ENCODE measurements at places on chromosomes 1 and 21.

DNA sequence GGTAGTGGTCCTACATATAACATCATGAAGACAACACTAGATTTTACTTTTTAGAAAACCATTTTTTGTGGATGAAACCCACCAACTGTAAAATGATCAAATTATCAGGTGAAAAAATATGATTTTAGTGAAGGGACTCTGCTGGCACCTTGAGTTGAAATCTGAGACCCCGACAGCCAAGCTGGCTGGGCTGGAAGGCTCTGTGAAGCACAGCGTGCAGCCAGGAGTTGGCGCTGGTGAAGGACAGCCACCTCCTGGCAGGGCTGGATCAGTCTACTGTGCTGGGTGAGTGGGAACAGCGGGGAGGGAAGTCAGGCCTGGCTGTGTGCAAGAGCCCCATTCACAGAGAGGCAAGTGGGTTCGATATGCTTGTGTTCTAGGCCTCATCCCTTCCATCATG is 47.9 kb downstream of the DDAH1 start:
- DNase-seq: no peak

- DNase-seq: no peak
Observed at GRCh38 chr21:41961753-41962152, 7.9 kb upstream of the C2CD2 start.

- no peak for DNase-seq
Observed at GRCh38 chr1:240693036-240693435, 81.1 kb upstream of the GREM2 start.

GRCh38 chr1:241007668-241008067 is 349.3 kb downstream of the RGS7 start:
- DNase-seq: no peak

DNA sequence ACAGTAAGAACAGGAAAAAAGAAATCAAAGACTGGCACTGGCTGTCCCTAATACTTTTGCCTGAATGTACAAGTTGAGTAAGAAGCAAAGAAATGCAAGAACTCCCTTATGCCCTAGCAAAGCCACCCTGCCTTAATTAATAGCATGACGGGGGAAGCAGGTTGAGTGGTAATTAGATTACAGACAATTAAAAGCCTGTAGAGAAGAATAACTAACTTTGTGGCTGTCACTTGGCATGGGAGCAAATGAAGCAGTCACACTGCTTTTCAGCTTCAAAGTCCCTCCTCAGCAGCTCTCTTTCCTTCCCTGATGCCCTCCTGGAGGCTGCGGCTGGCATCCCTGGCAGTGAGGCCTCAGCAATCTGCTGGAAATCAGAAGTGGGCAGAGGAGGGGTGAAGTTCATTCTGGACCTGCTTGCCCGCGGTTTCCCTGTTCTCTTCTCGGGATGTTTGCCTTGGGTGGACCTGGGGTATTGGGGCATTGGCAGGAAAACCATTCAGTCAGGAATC is 3.4 kb downstream of the OPTC start:
- DNase-seq: no peak

- no peak for DNase-seq
Observed at GRCh38 chr1:145805057-145805456, 18.8 kb downstream of the RNF115 start.

DNA sequence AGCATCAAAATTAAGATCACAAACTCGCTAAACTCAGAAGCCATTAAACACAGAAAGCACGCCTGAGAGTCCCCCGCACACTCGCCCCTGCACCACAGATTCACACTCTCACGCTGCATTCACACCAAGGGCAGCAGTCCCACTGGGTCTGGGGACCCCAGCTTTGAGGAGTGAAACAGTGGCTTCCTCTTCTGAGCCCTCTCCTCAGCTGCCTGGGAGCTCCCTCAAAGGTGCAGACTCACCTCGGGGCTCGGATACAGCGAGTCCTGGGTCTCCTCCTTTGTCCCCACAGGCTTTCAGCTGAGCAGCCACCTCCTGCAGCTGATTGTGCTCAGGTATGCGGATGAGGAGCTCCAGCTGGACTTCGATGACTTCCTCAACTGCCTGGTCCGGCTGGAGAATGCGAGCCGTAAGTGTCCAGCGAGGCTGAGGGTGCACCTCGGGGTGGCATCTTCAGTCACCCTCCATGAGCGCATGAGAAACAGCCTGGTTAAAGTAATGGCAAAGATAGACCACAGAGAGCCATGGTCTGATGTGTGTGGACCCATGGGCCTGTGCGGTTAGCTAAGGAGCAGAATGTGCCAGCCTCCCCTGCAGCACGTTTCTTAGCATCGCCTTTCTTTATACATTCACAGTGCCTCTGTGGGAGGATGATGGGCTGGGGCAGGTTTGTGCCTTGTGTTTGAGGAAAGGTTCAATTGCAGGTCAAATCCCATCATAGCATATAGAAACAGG is 47.9 kb downstream of the CAPN9 start:
- DNase-seq: no peak

GRCh38 chr1:41856151-41856943 is 62.4 kb downstream of the HIVEP3 start:
- DNase-seq: no peak

GRCh38 chr1:12601700-12602658 is 16.0 kb downstream of the DHRS3 start:
- no peak for DNase-seq

- no peak for DNase-seq
Observed at GRCh38 chr1:41833519-41834000, 85.2 kb downstream of the HIVEP3 start.

DNA sequence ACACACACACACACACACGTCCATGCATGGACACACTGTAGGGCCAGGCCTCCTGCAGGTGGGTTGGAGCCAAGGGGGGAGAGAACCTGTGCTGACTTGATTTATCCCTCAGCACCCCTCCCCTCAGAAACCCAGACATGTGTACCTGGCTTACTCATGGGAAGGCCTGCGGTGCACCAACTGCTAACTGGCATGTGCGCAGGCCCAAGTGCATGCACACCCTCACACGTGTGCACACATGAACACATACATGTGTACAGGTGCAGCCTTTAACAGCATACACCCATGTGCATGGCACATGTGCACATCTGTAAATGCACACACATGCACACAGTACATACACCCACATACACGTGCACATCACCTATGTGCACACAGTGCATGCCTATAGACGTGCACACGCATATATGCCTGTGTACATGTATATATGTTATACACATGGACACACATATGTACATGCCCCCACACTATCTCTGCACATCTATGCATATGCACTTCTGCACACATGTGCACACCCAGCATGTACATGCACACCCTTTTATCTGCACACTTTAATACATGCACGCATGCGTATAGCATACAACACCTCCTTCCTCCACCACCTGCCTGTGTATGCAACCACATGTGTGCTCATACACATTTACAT is 67.5 kb downstream of the TRIM11 start:
- DNase-seq: no peak

GRCh38 chr1:120954736-120955135 is 65.2 kb downstream of the PPIAL4A start:
- no peak for DNase-seq

- no peak for DNase-seq
Observed at GRCh38 chr21:41294548-41295231, 21.9 kb upstream of the FAM3B start.

DNA sequence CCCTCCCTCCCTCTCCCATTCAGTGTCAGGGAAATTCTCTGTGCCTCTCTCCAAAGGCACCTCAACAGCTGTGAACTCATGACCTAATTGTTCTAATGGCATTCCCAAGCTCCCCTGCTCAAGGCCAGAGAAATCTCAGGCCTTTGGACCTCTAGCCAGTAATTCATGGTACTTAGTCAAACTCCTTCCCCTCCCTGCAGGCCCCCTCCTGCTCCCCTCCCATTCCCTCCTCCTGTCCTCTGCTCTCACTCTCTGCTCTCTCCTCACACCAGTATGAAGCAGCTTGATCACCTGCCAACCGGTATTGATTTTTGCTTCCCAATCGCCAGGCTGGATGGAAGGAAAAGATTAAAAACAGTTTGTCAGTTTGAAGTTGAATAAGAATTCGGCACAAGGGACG is 370.5 kb upstream of the PBX1 start:
- DNase-seq: no peak

- no peak for DNase-seq
Observed at GRCh38 chr1:147771226-147772125, 11.1 kb upstream of the GJA5 start.

GRCh38 chr1:112040891-112041740 is 51.6 kb upstream of the KCND3 start:
- no peak for DNase-seq

DNA sequence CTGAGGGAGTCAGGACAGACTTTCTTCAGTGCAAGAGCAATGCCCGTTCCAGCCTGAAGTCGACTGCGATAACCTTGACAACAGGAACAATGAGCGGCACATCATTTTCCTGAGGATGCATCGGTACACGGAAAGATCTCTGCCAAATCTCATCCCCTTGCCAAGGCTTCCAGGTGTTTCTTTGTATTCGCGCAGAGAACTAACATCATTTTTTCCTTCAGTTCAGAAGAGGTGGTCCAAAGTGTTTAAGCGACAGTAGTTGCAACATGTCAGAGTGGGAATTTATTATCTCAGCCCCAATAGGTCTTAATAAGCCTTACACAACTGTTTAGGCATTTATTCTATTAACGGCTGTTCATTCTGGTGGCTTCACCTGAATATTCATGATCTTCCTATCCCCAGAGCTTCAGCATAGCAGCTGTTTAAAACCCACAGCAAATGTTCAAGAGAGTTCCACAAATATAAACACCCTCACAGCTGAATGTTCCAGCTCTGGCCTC is 129.7 kb upstream of the NFIA start:
- DNase-seq: no peak

GRCh38 chr1:174134003-174134659 is 25.2 kb upstream of the RABGAP1L start:
- DNase-seq: no peak

GRCh38 chr1:50422946-50423669 is at the start of gene DMRTA2:
Gene DMRTA2 (minus strand): TSS chr1:50423443. CDS start chr1:50421536, 1,907 bp downstream.
- DNase-seq: no peak

GRCh38 chr1:203655671-203656070 is 29.0 kb downstream of the ATP2B4 start:
- no peak for DNase-seq

DNA sequence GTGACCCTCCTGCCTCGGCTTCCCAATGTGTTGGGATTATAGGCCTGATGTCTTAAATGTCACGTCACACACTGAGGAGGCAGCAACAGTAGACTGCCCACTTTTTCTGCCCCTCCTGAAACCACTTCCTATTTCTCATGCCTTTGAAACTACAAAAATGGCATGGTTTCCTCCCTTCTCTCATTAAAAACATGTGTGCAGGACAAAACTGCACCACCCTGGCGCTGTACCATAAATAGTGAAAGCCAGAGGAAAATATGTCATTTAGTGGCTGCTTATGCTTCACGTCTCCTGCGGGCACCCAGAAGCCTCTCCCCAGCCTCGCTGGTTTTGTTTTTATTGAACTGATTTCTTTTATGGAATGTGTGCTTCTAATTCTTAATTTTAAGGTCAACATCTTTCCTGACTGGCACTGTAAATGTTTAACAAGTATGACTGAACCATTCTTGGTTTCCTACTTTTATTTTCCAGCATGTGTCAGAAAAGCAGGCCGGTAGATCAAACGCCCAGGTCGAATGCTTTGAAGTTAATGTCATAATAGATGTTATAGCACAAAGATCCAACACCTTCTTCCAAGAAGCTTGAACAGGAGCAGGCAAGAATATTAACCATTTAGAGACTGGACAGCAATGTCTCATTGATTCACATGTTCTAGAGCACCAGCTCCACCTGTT is 59.6 kb upstream of the C1orf87 start:
- no peak for DNase-seq

DNA sequence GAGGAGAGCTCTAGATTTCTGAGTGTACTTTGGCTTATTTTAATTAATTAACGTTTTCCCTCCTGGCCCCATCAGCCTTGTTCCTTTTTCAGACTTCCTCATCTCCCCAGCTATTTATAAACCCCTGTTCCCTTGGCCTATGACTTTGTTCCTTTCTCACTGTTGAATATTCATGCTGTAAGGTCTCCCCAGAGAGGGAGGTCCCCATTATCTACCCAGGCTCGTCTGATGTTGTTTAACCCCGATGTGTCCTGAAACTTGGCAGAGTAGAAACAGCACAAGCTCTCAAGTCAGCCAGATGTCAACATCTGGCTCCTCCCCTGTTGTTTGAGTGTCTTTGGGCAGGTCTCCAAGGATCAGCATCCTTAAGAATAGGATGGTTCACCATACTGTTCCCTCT is 153.6 kb downstream of the HIVEP3 start:
- DNase-seq: no peak

DNA sequence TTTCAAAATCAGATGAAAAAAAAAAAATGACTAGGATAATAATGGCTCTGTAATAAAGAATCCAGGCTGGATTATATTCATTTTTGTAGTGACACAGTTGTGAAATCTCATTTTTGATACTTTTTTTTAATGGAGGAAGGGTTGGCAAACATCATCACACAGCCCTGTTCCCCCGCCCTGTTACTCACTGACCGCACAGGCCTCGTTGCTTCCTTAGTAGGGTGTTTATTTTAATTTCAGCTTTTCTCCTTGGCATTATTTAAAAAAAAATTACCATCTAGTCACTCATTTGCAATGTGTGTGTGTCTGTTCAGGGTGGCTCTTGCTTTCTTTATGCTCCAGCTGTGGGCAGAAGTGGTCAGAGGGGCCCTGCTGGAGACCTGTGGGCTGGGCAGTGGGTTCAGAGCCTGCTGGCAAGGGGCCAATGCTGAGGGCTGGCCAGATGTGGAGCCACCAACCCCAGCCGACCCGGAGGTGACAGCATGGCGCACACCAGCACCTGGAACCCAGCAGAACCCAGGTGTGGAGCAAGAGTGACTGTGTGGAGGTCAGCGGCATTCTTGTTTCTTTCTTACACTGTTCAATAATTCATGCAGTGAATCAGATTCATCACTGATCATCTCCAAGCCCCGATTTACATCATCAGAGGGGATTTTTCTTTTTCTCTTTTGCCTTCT is 44.6 kb downstream of the ZSCAN20 start:
- DNase-seq: no peak

DNA sequence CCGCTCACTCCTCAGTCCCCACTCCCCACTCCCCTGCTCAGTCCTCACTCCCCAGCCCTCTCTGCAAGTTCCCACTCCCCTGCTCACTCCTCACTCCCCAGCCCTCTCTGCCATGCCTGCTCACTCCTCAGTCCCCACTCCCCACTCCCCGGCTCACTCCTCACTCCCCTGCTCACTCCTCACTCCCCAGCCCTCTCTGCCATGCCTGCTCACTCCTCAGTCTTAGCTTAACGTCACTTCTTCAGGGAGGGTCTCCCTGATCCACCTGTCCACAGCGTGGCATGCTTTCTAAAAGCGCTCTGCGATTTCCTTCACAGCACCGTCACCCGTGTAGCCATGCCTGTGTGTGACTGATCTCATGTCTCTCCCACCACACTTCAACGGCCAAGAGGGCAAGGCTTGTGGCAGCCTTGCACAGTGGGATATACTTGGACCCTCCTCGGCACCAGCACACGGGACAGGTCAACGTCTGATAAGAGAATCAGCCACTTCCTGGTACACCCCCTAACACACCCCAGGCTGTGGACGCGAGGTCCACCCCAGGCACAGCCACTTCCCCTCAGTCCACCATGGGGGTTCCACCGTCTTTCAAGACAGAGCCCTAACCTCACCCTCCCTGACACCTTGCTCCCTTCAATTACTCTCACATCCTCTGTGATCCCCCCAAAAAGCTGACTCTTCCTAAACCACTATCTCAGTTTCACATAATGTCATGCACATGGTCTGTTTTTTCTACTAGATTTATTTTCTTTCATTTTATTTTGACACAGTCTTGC is 14.0 kb downstream of the PRDM15 start:
- no peak for DNase-seq
